ENCODE measurements at places on chromosomes 6 and 20. TPM values are rescaled to one million over a fixed set of nuclear protein-coding genes. Genes with fewer than 3 reads are reported as not detected.

Gene ESF1
- total RNA-seq, result 18.5 TPM

Gene CGA
- 5.5 TPM for total RNA-seq

Gene FAM162B
- 2.5 TPM for total RNA-seq

Gene MYLK4
- total RNA-seq, result 0.60 TPM

Gene AFDN
- total RNA-seq, result 423 TPM

Gene TMEM244
- not detected for total RNA-seq

Gene CBLN4
- not detected for total RNA-seq

Gene ERVFRD-1
- not detected for total RNA-seq

Gene PRL
- total RNA-seq, result not detected

Gene SLC24A3
- 1.5 TPM for total RNA-seq

Gene MROH8
- 5.7 TPM for total RNA-seq

DNA sequence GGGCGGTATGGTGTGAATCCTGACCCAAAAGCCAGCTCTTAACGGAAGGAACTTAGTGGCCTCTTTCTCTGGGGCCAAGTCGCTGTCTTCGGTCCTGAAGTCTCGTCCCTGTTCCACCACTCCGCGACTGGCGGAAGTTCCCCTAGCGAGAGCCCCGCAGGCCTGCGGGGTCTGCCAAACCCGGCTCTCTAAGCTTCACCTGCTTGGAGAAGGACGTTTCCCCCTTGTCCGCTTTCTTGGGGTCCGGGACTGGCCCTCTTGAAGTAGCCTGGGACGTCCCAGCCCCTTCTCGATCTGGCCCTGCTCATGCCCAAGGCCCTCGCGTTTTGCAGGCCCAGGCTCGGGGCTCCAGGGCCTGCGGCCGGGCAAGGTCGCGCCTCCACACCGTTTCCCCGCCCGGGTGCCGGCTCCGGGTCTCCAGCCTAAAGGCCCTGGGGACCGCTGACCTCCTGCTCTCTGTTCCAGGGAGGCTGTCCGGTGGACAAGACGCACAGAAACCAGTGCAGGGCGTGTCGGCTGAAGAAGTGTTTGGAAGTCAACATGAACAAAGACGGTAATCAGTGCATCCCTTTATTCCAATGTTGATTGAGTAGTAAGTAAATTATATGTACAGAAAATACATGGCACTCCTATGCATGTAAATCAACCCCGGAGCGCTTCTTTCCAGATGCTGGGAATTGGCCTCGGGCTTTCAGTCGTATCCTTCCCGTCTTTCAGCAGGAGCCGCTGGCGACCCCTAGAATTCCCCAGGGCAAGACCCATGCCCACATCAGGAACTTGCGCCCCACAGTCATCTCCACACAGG, 8.8 kb downstream of the NR2E1 start:
- H3K36me3 ChIP-seq, result no peaks in the 10 kb centered on the region
- H3K4me3 ChIP-seq, result no peak overlapping the region
- peak; percentile 58 for DNase-seq
- H3K27me3 ChIP-seq, result peaks cover 97% of the 10 kb centered on the region
- no peak overlapping the region for H3K27ac ChIP-seq

GRCh38 chr6:150875841-150876240, 10.3 kb downstream of the MTHFD1L start:
- no peak for DNase-seq
- peaks cover 7% of the 10 kb centered on the region for H3K36me3 ChIP-seq
- no peaks in the 10 kb centered on the region for H3K27me3 ChIP-seq
- no peak overlapping the region for H3K4me3 ChIP-seq

DNA sequence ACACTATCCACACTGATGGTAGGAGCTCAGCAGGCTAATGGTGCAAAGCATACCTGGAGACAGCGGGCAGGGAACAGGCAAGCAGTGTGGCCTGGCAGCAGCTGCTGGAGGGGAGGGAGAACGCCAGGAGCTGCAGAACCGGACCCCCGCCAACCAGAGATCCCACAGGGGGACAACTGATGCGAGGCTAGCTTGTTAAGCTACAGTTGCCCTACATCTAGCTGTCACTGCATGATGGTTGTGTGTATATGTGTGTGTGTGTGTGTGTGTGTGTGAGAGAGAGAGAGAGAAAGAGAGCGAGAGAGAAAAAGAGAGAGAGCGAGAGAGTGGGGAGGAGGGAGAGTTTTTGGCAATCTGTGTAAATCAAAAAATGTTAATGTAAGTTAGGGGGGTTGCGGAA, 69.7 kb upstream of the NHSL1 start:
- peaks cover 27% of the 10 kb centered on the region for H3K4me1 ChIP-seq
- H3K27me3 ChIP-seq, result no peaks in the 10 kb centered on the region
- DNase-seq, result no peak
- no peak overlapping the region for H3K27ac ChIP-seq
- H3K36me3 ChIP-seq, result peaks cover 11% of the 10 kb centered on the region

GRCh38 chr20:48679599-48679998, 148.2 kb downstream of the PREX1 start:
- H3K27ac ChIP-seq, result no peak overlapping the region
- H3K4me1 ChIP-seq, result no peaks in the 10 kb centered on the region
- H3K4me3 ChIP-seq, result no peak overlapping the region

DNA sequence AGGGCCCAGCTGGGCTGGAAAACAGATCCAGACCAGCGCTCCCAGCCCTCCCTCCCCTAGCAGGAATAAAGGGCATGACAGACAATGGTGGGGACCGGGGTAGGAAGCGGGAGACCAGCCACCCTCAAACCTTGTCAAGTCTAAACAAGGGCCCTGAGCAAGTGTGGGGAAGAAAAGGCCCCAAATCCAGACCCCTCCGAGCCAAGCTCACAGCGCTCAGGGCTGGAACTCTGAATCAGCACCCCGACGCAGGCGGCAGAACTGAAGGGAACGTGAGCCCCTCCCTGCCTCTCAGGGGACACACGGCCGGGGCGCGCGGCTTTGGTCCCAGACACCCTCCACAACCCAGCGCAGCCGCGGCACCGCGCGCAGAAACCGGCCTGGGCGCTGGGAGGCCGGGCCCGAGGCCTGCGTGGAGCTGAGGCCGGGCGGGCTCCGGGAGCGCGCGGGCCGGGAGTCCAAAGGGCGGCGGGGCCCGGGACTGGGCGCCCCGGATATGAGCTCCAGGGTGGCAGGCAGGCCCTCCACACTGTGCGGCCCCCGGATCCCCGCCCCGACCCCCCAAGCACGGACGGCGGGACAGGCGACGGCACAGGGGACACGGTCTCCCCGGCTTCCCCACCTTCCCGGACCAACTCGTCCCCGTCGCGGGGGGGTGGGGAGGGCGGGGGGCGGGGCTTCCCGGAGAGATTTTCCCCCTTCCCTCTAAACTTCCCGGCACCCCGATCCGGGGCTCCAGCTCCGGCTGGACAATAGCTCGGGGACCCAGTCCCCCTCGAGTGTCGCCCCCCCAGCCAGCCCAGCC, 641 bp downstream of the TEAD3 start:
- DNase-seq, result peak; percentile 46
- peaks cover 39% of the 10 kb centered on the region for H3K4me1 ChIP-seq
- no peaks in the 10 kb centered on the region for H3K36me3 ChIP-seq

GRCh38 chr6:139586273-139586672, 211.8 kb upstream of the CITED2 start:
- H3K4me1 ChIP-seq, result peaks cover 37% of the 10 kb centered on the region
- H3K27ac ChIP-seq, result no peak overlapping the region
- H3K27me3 ChIP-seq, result no peaks in the 10 kb centered on the region
- no peak for DNase-seq
- no peak overlapping the region for H3K4me3 ChIP-seq
- H3K36me3 ChIP-seq, result no peaks in the 10 kb centered on the region

GRCh38 chr6:155444952-155445903, 10.4 kb downstream of the NOX3 start:
- H3K27ac ChIP-seq, result no peak overlapping the region
- H3K36me3 ChIP-seq, result no peaks in the 10 kb centered on the region
- no peak overlapping the region for H3K4me3 ChIP-seq

- no peak overlapping the region for H3K4me3 ChIP-seq
- H3K4me1 ChIP-seq, result peaks cover 13% of the 10 kb centered on the region
- H3K27me3 ChIP-seq, result peaks cover 45% of the 10 kb centered on the region
- no peak for DNase-seq
- no peaks in the 10 kb centered on the region for H3K36me3 ChIP-seq
- H3K27ac ChIP-seq, result no peak overlapping the region
Measured at GRCh38 chr6:56250266-56250665, 2.9 kb upstream of the COL21A1 start.

- no peak for DNase-seq
- H3K36me3 ChIP-seq, result no peaks in the 10 kb centered on the region
- H3K4me3 ChIP-seq, result no peak overlapping the region
- H3K27me3 ChIP-seq, result peaks cover 12% of the 10 kb centered on the region
- no peaks in the 10 kb centered on the region for H3K4me1 ChIP-seq
Measured at GRCh38 chr20:16708602-16709001, 21.2 kb upstream of the SNRPB2 start.

GRCh38 chr6:6811128-6812009, 222.8 kb downstream of the LY86 start:
- H3K27me3 ChIP-seq, result peaks cover 10% of the 10 kb centered on the region
- H3K4me1 ChIP-seq, result peaks cover 29% of the 10 kb centered on the region
- peak overlapping the region; percentile 98 for H3K27ac ChIP-seq
- H3K4me3 ChIP-seq, result peak overlapping the region; percentile 64
- no peak for DNase-seq

DNA sequence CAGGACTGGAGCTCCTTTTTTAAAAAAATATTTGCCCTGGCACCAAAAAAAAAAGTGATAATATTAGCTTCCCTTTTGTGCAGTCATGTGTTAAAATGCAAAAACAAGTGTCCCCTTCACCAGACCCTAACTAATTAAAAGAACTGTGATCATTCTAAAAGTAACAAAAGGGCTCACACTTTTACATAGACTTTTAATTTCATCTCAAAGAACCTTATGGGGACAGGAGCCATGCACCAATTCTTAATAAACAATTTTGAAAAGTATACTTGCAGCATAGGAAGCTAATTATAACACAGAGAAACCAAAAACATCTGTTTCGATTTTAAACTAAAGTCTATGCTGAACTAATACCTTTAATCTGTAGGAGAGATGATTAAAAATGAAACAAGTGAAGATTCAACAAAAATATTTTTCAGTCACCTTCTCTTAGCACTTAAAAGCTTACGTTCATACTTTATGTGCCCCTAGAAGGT, 17.3 kb downstream of the STX7 start:
- H3K27me3 ChIP-seq, result no peaks in the 10 kb centered on the region
- no peaks in the 10 kb centered on the region for H3K4me1 ChIP-seq
- DNase-seq, result no peak
- H3K36me3 ChIP-seq, result peaks cover 29% of the 10 kb centered on the region
- no peak overlapping the region for H3K4me3 ChIP-seq

DNA sequence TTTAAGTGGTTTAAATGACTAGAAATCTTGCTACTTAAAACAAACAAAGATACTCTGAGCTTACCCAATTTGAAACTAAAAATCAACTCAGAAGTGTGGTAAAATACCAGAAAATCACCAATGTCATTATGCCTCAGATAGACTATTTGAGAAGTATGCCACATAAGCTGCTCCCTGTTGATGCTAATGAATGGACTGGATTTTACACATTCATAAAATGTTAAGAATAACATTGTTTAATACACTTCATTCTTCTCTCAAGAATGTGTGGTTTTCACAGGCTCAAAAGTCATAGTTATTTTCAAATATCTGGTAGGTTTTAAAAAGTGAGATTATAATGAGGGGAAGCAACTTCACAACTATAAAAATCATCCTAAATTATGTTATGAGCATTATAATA, 170.6 kb downstream of the TASP1 start:
- DNase-seq, result no peak
- H3K27ac ChIP-seq, result no peak overlapping the region
- H3K4me1 ChIP-seq, result no peaks in the 10 kb centered on the region
- H3K36me3 ChIP-seq, result peaks cover 18% of the 10 kb centered on the region
- no peaks in the 10 kb centered on the region for H3K27me3 ChIP-seq

DNA sequence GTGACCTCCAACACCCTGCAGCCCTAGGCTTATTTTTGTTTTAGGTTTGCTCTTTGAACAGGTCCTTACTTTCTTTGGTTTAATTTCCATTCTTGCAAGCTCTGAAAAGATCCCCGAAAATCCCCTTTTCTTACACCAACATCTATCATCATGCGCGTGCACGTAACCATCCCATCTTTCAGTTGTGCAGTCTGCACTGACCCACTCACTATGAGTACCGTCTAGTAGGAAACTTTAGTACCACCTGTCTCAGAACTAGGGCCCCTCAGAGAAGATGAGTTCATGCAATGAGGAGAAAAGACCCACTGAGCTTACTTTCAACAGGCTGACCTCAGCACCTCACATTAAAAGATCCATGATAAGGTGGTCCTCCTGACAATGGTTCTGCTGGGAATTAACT, 120.6 kb upstream of the AGPAT4 start:
- no peaks in the 10 kb centered on the region for H3K4me1 ChIP-seq
- H3K27ac ChIP-seq, result no peak overlapping the region
- H3K27me3 ChIP-seq, result peaks cover 39% of the 10 kb centered on the region
- no peak for DNase-seq
- no peak overlapping the region for H3K4me3 ChIP-seq

- no peak overlapping the region for H3K4me3 ChIP-seq
- H3K27me3 ChIP-seq, result no peaks in the 10 kb centered on the region
- DNase-seq, result no peak
- no peak overlapping the region for H3K27ac ChIP-seq
- H3K36me3 ChIP-seq, result no peaks in the 10 kb centered on the region
Measured at GRCh38 chr20:37274851-37275524, 13.4 kb upstream of the GHRH start.

- no peak overlapping the region for H3K27ac ChIP-seq
- peaks cover 12% of the 10 kb centered on the region for H3K36me3 ChIP-seq
- no peak overlapping the region for H3K4me3 ChIP-seq
- DNase-seq, result no peak
- peaks cover 25% of the 10 kb centered on the region for H3K27me3 ChIP-seq
Measured at GRCh38 chr6:33770124-33770832, 18.7 kb downstream of the LEMD2 start.

- no peak overlapping the region for H3K27ac ChIP-seq
- H3K4me3 ChIP-seq, result no peak overlapping the region
- no peak for DNase-seq
- no peaks in the 10 kb centered on the region for H3K4me1 ChIP-seq
- no peaks in the 10 kb centered on the region for H3K27me3 ChIP-seq
- peaks cover 1% of the 10 kb centered on the region for H3K36me3 ChIP-seq
Measured at GRCh38 chr6:135647521-135647920, 150.0 kb upstream of the AHI1 start.
